Activated T-cell treated with anti-CD3 and anti-CD28 coated beads, Interleukin-2, amount 50 U/mL, for 1 hour (primary cell): ENCODE measurements at places on chromosomes 16 and 17.

GRCh38 chr16:20849589-20850390 lies 43.5 kb downstream of the REXO5 start:
- DNase-seq: peak; percentile 73

- no peak for DNase-seq
Measured at GRCh38 chr16:88482630-88483391, 29.7 kb downstream of the ZFPM1 start.

GRCh38 chr17:80352216-80352895 lies 62.6 kb upstream of the ENDOV start:
- DNase-seq: no peak

- no peak for DNase-seq
Measured at GRCh38 chr17:14442798-14443528, 142.1 kb downstream of the HS3ST3B1 start.

DNA sequence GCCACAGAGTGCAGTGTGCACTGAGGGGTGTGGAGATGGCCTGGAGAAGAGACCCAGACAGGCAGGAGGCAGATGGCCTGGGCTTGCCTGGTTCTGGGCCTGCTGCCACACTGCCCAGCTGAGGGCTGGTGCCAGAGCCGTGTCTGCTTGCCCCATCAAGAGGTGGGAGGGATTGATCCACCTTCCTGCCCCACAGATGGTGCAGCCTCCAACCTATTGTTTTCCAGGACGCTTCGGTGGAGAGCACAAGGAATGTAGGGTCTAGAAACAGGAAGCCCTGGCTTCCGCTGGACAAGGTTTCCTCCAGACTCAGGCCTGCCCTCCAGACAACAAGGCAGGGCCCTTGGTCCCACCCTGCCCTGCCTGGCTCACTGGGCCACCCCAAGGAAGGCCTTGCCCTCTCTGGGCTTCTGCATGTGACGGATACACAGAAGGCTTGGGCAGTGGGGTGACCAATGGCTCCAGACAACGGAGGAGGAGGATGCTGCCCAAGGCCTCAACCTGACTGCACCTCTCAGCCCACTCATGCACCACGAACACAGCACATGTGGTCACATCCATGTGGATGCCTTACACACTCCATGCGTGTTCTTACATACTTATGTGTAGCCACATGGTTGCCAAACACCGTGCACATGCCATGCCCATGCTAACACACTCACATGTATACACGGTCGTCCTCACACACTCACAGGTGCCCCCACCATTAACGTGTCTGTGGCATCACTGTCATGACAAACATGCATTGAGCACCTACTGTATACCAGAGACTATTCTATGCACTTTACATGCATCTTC lies 6.5 kb upstream of the CDH5 start:
- DNase-seq: no peak

GRCh38 chr17:81449351-81449750 lies 54.1 kb downstream of the BAHCC1 start:
- no peak for DNase-seq
